ENCODE measurements at places on chromosomes 11 and 22. TPM values are rescaled to one million over a fixed set of nuclear protein-coding genes. Genes with fewer than 3 reads are reported as not detected.

- DNase-seq = peak; percentile 45
Measured at GRCh38 chr11:108733479-108734116, 68.7 kb downstream of the DDX10 start.

DNA sequence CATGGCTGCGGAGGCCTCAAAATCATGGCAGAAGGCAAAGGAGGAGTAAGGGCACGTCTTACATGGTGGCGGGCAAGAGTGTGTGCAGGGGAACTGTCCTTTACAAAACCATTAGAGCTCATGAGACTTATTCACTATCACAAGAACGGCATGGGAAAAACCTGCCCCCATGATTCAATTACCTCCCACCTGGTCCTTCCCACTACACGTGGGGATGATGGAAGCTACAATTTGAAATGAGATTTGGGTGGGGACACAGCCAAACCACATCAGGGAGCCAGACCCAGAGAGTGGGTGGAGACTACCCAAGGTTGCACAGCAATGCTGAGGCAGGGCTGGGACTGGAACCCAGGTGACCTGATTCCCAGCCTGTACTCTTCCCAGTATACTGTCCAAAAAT, 8.6 kb upstream of the TMPRSS6 start:
- DNase-seq = no peak

GRCh38 chr11:40885250-40885954, 574.0 kb downstream of the LRRC4C start:
- no peak for DNase-seq

GRCh38 chr11:44920451-44920850, 30.2 kb downstream of the TP53I11 start:
- no peak for DNase-seq

The TSSK2 gene
- total RNA-seq = not detected

DNA sequence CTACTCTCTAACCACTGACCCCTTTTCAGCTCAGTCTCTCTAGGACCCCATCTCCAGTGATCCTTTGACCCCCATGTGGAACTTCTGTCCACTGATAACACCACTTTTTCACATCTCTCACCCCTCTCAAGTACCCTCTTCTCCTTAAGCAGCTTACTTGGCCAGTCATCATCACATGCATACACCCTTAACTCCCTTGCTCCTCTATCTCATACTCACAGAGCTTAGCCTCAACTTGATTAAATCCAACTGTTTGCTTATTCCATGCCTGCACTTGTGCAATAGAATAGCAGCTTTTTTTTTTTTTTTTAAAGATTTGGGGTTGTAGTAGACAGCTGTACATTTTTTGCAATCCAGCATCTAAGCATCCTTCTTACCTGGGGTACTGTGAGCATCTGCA, 22.2 kb downstream of the AQP11 start:
- no peak for DNase-seq

GRCh38 chr11:40328890-40329614, 1130.4 kb downstream of the LRRC4C start:
- DNase-seq = peak; percentile 99

Measured in fibroblast of the aortic adventitia (primary cell).